Activated CD4-positive, alpha-beta memory T cell treated with anti-CD3 and anti-CD28 coated beads, Interleukin-2, amount 10 ng/mL, durations not matched to agents 7 days and 5 days (primary cell): ENCODE measurements at places on chromosomes 5 and 9.

DNA sequence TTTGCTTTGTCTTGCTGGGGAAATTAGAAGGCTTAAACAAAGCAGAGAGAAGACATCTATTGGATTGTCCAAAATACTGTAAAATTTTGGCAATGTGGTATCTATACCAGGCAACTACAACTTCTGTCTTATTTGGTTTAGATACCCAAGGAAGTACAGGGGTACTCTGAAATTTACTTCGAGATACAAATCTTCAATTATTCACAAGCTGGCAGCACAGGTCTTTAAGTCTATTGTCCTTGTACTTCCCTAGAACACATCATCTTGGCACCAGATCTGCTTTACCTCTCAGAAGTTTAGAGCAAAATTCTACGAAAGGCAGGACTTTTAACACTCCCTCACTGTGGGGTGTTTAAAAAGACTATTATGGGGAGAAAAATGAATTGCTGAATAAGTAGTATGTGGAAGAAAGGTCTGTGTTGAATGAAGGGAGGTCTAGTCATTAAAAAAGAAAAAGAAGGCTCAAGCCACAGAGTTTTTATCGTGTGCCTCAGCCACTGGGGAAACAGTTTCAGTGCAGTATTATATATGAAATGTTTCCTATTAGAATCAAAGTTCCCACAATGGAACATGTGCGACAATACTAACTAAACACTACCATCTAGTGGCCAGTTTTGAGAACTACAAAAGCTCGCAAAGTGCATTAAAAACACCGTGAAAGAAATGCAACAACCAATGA is 93.7 kb downstream of the PDE4D start:
- no peak for DNase-seq

GRCh38 chr5:174303437-174304045 is 258.0 kb downstream of the NSG2 start:
- DNase-seq, result no peak

DNA sequence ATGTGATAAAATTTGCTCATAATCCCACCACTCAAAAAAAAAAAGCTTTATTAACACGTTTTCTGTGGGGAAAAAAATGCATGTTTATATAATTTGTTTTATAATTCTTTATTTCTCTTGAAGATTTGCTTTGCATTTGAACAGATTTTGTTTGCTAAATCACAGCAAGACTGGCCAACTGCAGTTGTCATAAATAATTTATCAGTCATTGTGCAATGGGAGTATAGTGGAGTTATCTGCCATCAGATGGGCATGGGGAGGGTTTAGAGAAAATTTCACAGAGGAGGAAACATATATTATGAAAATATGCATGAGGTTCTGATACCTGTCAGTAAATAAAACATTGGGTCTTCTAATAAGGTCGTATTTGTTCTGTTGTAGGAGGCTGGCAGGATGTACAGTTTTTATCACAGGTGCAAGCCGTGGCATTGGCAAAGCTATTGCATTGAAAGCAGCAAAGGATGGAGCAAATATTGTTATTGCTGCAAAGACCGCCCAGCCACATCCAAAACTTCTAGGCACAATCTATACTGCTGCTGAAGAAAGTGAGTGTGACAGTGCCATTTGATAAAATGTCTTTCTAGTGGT is 23.8 kb downstream of the HSDL2 start:
- DNase-seq, result no peak

- DNase-seq, result no peak
Observed at GRCh38 chr5:10586008-10586407, 22.1 kb downstream of the ANKRD33B start.

DNA sequence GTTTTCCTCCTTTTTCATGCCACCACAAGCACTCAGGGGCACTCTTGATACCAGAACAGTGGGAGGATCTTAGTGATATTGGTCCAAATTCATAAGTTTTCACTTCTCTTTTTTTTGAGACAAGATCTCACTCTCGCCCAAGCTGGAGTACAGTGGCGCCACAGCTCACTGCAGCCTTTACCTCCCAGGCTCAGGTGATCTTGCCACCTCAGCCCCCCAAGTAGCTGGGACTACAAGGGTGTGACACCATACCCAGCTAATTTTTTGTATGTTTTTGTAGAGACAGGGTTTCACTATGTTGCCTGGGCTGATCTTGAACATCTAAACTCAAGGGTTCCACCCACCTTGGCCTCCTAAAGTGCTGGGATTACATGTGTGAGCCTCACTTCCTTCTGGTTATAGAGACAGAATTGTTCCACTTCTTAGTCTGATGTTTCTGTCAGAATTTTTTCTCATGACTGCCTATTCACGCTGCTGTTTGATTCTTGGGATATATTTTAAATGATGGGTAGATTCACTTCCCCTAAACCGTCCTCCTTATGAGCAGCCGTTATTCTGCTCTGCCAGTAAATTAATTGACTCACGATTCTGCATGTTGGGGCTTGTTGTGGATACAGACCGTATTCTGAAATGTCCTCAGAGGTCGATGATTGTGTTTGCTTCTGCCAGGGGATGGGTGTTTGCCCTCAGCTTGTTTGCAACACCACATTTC is 30.8 kb downstream of the MTAP start:
- DNase-seq, result no peak

GRCh38 chr9:116594547-116594946 is 92.6 kb upstream of the TRIM32 start:
- DNase-seq, result no peak

GRCh38 chr9:75096796-75097195 is 8.5 kb downstream of the OSTF1 start:
- no peak for DNase-seq

DNA sequence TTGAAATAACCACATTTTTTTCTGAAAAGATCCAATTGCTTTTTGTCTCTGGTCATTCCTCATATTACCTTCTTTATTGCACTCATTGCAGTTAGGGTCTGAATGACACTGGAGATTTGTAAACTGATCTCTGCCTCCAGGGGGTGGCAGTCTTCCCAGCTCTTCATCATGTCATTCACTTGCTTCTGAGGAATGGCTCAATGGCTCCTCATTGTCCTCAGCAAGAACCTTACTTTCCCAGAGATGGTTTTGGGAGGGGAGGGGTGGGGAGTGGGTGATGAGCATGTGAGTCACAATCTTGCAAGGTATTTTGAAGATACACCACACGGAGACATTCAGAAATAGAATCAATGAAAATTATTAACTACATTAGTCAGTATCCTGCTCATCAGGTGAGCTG is 159.8 kb upstream of the GAS1 start:
- DNase-seq, result no peak

DNA sequence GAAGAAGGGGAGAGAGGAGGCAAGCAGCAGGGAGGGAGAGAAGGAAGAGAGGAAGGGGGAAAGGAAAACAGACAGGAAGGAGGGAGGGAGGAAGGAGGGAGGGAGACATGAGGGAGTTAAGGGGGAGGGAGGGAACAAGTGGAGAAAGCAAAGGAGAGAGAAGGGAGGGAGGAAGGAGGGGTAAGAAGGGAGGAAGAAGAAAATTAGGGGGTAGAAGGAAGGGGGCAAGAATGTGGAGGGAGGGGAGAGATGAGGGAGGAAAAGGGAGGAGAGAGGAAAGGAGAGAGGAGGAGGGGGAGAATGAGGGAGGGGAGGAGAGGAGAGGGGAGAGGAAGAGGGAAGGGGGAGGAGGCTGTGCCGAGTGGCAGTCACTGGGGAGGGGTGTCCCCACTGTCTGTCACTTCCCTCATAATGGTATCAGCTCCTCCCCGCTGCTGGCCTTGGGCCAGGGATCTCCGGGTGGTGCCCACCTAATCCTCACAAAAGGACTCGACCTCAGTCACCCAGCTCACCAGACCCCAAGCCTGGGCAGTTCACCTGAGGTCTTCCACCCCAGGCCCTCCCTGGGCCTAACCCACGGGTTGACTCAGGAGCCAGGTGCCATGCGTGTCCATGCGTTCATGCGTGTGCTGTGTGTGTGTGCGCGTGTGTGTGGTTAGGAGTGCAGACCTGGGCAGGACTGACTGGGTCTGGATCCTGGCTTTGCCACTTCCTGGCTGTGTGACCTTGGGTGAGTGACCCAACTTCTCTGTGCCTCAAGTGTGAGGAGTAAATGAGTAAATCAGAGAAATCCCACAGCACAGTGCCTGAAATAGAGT is 18.1 kb downstream of the C9orf50 start:
- DNase-seq, result no peak

DNA sequence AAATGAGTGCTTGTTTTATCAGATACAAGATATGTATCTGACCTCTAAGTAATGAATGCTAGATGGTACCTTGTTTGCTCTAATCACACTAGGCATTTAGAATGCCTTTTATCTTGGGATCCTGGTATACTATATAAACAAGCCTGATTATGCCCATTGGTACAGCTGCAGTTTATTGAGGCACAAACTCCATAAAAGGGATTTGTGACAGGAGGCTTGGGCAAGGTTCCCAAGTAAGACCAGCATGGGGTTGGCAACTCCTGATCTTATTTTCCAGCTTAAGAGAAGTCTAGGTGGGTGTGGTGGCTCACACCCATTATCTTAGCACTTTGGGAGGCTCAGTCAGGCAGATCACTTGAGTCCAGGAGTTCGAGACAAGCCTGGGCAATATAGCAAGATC is 93.9 kb upstream of the DMRT1 start:
- no peak for DNase-seq

- DNase-seq, result no peak
Observed at GRCh38 chr9:109020581-109021511, 7.5 kb upstream of the CTNNAL1 start.

GRCh38 chr9:97857606-97858392 is 4.8 kb downstream of the FOXE1 start:
- no peak for DNase-seq

DNA sequence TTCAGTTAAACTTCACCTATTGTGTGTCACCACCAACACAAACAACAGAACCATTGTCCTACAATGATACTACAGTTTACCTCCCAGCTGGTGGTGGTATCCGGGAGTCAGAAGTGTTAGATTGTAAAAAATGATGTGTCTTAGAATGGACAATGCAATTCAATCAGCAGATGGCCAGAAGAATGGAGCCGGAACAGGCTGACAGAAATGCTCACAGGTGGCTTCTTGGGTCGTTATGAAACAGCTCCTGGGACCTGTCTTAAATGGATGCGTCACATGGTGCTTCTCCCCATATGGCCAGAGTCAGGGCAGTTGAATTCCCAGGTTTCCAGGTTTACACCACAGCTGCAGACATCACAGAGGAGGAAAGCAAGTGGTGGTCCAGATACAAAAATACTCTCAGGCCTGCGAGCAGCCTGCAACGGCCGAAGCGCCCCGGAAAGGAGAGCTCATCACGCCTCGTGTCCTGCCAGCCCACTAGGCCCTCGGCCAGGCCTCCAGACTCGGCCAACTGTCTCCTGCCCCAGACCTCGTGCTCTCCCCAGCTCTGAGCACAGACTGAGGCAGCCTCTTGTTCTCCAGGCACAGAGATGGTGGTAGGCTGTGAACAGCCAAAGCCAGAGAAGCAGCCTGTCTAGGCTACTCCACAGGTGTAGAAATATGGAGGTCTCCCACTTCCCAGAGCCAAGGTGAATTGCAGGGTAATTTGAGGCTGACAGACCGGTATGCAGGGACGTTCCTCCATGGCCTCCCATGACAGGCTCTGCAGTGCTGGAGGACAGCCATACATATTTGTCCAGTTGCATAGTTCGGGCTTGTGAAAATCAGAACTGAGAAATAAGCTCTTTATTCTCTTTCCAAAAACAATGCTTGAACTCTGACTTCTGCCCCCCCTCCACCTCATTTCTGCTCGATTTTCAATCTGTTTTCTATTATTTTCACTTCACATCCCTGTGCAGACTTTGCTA is 98.5 kb upstream of the SPATA31C2 start:
- DNase-seq, result no peak

DNA sequence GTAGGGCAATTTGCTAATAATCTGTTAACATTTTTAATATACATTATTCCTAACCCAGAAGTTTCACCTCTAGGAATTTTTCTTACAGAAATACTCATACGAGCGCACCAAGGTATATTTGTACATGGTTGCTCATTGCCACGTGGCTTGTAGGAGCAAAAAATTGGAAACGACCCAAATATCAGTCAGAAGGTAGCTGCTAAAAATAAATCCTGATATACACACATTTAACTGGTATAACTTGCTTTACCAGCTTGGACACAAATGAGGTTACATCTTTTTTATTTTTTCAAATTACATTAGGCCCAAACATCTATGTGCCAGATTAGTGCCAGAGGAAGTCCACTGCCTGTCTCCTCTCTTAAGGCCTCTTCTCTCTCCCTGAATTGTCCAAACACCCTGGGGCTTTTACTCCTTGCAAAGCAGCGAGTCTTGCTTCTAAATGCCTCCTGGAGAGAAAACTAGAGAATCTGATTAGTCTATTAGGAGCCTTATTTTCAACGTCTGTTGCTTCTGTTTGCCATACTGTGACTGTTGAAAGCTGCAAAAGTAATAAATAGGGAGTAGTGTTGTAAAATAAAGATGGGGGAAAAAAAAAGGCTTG is 92.0 kb upstream of the SSBP2 start:
- no peak for DNase-seq

- no peak for DNase-seq
Observed at GRCh38 chr9:84379740-84380139, 39.2 kb upstream of the SLC28A3 start.

- DNase-seq, result peak; percentile 91
Observed at GRCh38 chr5:177455036-177455660, 8.5 kb downstream of the PRR7 start.

DNA sequence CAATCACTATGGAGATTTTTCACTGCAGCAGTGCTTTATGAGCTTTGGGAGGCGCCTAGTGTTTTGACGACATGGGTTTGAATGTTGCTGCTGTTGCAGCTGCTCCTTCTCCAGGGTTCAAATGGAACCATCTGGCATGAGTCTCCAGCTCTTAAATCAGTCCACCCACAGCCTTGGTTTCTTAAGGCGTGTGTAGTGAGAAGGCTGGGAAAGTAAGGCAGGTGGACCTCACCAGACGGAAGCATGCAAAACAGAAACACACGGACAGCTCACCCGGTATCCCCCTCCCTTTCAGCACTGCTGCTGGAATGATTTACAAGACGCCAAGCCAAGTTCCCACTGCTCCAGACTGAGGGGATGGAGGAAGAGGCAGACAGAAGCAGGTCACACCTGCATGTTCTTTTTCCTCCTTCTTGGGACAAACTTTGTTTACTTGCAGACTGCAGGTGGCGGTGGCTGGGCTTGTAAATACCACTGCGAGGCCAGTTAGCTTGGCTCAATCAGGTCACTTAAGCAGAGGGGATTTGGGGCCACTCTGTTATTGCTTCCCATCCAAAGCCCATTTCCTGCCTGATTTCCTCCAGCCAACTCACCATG is 47.4 kb downstream of the ADAM19 start:
- DNase-seq, result no peak

GRCh38 chr9:97697837-97698236 is 697 bp upstream of the XPA start:
- DNase-seq, result no peak
